Progenitor cell of endocrine pancreas (in vitro differentiated cells): ENCODE measurements at places on chromosomes 3 and 15. TPM values are rescaled to one million over a fixed set of nuclear protein-coding genes. Genes with fewer than 3 reads are reported as not detected.

- no peak overlapping the region for H3K4me3 ChIP-seq
- no peak for DNase-seq
- no peaks in the 10 kb centered on the region for H3K27me3 ChIP-seq
- no peaks in the 10 kb centered on the region for H3K4me1 ChIP-seq
- no peak overlapping the region for H3K27ac ChIP-seq
These were observed 835.4 kb upstream of the GBE1 start for GRCh38 chr3:82596805-82597204.

GRCh38 chr3:183192650-183193300 is 30.2 kb upstream of the LAMP3 start:
- DNase-seq, result no peak
- H3K4me1 ChIP-seq, result peaks cover 6% of the 10 kb centered on the region
- H3K4me3 ChIP-seq, result no peak overlapping the region
- peaks cover 2% of the 10 kb centered on the region for H3K36me3 ChIP-seq
- peaks cover 44% of the 10 kb centered on the region for H3K27me3 ChIP-seq

The GPR160 gene
- 33.7 and 44.3 TPM in 2 replicates for total RNA-seq

The RBM6 gene
- 144 and 151 TPM in 2 replicates for total RNA-seq

The KNL1 gene
- total RNA-seq, result 11.7 and 12.1 TPM in 2 replicates
